Activated T-cell treated with anti-CD3 and anti-CD28 coated beads, Interleukin-2, amount 50 U/mL, for 72 hours (primary cell): ENCODE measurements at places on chromosomes 6 and 20. TPM values are rescaled to one million over a fixed set of nuclear protein-coding genes. Genes with fewer than 3 reads are reported as not detected.

Gene CDH22
- not detected for total RNA-seq

Gene ENPP5
- total RNA-seq: 0.16 TPM

Gene SRC
- total RNA-seq: 6.2 TPM

Gene OR12D3
- not detected for total RNA-seq

Gene CST5
- total RNA-seq: not detected

Gene NINL
- 4.8 TPM for total RNA-seq

Gene TOX2
- 17.5 TPM for total RNA-seq

Gene CST2
- total RNA-seq: not detected

Gene SNAP91
- not detected for total RNA-seq

Gene PHF20
- 68.6 TPM for total RNA-seq

Gene CDSN
- not detected for total RNA-seq

Gene NMBR
- not detected for total RNA-seq

Gene LGSN
- not detected for total RNA-seq

GRCh38 chr6:109458774-109459531 lies 3.4 kb upstream of the MICAL1 start:
- DNase-seq: peak; percentile 65

DNA sequence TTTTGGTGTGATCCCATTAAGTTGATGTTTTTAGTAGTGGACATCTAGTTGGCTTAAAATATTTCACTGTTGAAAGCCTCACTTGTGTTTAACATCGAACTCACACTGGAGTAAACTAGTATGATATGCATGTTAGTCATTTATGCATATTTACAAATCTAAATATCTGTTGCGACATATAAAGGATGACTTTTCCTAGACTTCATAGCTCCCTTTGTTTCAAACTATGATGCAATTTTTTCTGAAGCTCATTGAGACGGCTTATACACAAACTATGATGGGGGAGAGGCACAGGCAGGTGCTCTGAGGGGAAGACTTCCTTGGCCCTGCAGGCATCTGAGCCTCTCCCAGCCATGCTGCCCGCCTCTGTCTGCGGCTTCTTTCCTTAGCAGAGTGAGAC lies 11.8 kb upstream of the FOXC1 start:
- DNase-seq: no peak

DNA sequence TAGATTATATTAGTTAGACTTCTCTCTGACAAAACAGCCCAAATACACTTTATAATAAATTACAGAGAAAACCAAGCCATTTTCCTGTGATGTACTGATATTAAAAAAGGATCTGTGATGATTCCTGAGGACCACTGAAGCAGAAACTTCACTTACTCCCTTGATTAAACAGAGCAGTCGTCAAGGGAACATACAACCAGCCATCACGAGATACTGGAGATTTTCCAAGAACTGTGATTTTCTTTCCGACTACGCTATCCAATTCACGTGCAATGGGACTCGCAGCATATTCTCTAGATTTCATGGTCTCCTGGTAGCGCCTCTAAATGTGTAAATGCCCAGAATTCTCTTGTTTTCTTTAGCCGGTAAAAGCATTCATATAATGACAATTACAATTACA lies 377.4 kb downstream of the PHF3 start:
- DNase-seq: no peak

DNA sequence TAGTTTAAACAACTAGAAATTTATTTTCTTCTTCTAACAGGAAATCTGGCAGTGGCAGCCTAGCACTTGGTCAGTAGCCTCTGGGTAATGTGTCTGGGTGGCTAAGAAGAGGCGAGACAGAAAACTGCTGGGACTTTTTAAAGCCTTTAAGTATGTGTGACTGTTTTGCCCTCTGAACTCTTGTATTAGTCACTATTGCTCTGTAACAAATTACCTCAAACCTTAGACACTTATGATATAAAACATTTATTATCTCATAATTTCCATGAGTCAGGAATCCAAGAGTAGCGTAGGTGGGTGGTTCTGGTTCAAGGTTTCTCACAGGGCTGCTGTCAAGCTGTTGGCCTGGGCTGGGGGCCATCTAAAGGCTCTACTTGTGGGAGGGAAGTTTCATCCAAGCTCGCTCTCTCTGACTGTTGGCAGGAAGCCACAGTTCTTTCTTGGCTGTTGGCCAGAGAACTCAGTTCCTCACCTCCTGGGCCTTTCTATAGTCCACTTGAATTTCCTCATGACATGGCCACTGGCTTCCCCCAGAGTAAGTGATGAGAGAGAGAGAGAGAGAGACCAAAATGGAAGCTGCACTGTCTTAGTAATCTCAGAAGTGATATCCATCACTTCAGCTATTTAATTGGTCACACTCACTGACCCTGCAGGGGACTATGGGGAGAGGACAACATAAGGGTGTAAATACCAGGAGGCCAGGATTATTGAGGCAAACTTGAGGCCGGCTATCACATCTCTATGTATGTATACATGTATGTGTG lies 17.4 kb upstream of the TBC1D22B start:
- peak; percentile 91 for DNase-seq

DNA sequence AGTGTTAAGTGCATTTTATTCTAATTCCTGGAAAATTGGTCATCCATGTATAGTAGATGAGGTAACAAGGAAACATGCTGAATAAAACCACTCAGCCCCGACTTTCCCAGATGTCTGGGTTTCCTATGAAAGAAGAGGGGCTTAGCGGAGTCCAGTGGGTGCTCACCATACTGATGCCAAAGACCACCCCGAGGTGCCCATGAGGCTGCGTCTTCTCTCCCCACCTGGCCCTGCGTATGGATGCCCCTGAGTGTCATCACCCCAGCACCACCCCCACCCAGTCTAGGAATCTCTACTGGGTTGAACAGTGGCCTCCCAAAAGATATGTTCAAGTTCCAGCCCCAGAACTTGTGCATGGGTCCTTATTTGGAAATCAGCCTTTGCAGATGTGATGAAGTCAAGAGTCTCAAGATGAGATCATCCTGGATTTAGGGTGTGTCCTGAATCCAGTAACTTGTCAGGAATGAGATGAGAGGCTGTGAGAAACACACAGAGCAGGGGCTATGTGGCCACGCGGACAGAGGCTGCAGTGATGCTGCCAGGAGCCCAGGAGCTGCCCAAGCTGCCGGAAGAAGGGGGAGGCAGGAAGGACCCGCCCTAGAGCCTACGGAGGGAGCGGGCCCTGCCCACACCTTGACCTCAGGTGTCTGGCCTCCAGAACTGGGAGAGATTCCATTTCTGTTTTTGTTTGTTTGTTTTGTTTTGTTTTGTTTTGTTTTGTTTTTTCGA lies 124.6 kb upstream of the CDH4 start:
- no peak for DNase-seq

- no peak for DNase-seq
These were observed 15.8 kb downstream of the MAN1A1 start for GRCh38 chr6:119333707-119334295.

DNA sequence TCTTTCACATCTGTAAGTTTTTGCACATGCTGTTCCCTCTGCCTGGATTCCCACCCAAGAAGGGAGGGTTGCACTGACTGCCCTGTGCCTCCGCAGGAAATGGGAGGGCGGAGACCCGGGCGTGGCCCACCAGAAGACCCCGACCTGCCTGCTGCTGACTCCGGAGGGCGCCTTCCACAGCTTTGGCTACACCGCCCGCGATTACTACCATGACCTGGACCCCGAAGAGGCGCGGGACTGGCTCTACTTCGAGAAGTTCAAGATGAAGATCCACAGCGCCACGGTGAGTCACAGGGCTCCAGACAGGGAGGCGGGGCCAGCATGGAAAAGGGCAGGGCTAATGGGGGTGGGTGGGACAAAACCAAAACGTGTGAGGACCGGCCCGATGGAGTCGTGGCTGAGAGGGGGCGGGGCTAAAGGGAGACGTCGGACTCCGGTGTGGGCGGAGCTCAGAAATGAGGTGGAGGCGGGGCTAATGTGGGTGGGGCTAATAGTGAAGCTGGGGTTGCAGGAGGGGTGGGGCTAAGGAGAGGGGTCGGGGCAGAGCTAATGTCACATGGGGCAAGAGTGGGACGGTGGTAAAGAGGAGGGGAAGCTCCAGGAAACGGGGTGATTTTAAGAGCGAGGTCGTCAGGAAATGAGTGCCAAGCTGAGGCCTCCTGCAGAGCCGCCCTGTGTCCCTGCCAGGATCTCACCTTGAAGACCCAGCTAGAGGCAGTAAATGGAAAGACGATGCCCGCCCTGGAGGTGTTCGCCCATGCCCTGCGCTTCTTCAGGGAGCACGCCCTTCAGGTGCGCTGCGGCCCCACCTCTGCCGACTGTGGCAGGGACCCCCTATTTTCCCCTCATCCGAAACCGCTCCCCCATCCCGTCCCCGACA lies 12.6 kb downstream of the HSPA12B start:
- peak; percentile 76 for DNase-seq

- no peak for DNase-seq
These were observed 294.7 kb downstream of the FOXC1 start for GRCh38 chr6:1904466-1904799.

- DNase-seq: no peak
These were observed 104.9 kb downstream of the SESN1 start for GRCh38 chr6:108989700-108990099.

DNA sequence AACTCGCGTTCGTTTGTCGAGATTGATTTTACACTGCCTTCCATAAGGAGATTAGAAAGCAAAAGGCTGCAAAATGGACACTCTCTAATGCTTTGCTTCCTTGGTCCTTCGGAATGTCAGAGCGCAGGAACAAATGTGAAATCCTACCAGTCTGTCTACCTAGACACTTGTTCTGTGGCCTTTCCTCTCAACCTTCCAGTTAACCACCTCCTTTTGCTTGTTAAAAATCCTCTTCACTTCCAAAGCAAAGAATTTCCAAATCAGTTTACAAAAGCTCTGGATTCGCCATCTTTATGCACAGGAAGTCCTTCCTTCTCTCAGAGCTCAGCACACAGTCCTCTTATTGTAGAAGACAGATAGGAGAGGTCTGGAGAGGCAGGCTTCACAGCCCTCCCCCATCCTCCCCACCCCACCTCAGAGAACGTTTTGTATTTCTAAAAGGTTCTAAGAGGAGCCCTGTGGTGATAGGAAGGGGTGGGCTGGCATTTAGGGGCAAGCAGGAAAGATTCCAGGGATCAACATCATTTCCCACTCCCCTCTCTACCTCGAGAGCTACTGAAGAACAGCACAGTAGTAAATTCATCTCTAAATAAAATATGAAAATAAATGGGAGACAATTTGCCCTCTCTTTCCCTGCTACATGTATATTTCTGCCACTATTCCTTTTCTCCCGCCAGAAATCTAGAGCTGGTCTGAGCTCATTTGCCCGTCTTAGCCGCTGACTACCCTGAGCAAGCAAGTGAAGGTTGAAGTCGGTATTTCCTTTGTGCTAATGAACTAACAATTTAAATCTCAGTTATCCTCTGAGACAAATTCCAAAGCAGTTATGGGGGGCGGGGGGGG lies 18.9 kb downstream of the TFAP2A start:
- no peak for DNase-seq

- DNase-seq: no peak
These were observed 18.1 kb downstream of the KCNG1 start for GRCh38 chr20:51004781-51005180.

GRCh38 chr6:53822401-53823125 lies 27.8 kb downstream of the LRRC1 start:
- DNase-seq: no peak

DNA sequence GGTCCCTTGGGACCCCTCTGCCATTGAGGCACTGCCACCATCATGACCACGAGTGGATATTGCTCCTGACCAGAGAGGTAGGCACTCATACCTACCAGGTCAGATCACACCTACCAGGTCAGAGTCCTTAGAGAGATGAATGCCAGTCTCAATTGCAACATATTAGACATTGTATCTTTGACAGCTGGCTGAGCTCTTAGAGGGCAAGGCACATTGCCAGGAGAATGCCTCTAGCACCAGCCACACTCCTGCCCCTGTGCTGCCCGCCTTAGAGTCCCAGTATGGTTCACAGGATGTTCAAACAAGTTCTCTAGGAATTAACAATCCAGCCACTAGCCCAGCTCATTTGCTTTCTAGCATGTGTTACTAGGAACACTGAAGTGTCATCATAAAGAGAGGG lies 65.9 kb downstream of the TMEM244 start:
- DNase-seq: no peak

GRCh38 chr20:60963146-60963545 lies 288.9 kb upstream of the CDH4 start:
- no peak for DNase-seq

DNA sequence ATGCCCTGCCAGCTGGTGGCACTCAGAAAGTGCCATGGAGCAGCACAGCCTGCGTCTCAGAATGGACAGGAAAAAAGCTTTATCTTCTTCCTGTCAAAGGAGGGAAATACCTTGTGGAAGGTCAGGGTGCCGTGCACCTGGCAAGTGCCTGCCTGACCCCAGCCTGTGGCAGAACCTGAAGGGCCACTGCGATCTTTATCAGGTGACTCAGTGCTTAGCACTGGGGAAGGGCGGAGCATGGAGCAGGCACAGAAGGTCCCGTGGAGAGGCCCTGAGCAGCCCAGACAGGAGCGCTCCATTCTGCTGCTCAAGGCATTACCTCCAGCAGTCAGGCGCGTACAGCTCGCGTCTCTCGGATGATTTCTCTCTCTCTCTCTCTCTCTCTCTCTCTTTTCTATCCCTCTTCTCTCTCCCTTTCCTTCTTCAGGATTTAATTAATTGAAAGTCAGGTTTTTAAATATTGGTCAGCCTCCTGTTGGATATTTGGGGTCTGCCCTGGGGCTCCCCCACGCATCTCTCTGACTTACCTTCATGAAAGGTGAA lies 31.7 kb downstream of the FOXC1 start:
- DNase-seq: no peak

GRCh38 chr6:6943421-6943820 lies 164.3 kb upstream of the RREB1 start:
- DNase-seq: no peak

- no peak for DNase-seq
These were observed 19.7 kb upstream of the EFHC1 start for GRCh38 chr6:52400313-52401041.

DNA sequence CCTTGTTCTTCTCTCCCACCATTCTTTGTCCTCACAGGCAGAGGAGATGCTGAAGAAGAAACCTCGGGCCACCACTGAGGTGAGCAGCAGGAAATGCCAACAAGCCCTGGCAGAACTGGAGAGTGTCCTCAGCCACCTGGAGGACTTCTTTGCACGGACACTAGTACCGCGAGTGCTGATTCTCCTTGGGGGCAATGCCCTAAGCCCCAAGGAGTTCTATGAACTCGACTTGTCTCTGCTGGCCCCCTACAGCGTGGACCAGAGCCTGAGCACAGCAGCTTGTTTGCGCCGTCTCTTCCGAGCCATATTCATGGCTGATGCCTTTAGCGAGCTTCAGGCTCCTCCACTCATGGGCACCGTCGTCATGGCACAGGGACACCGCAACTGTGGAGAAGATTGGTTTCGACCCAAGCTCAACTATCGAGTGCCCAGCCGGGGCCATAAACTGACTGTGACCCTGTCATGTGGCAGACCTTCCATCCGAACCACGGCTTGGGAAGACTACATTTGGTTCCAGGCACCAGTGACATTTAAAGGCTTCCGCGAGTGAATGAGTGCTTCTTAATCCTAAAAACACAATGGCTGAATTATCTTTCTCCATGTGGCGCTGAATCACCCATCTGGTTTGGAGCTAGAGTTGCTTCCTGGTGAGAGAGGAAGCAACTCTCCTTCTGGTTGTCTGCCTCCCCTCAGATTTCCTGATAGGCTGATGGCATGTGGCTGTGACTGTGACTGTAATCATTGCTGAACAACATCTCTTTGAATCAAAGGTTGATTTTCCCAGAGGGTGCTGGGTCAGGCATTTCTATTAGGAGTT lies 4.6 kb downstream of the MAD2L1BP start:
- no peak for DNase-seq

GRCh38 chr20:49508435-49509199 lies 26.1 kb upstream of the KCNB1 start:
- peak; percentile 5 for DNase-seq

GRCh38 chr6:39200498-39201020 lies 28.7 kb downstream of the KCNK5 start:
- no peak for DNase-seq

GRCh38 chr6:35432291-35432690 lies 19.8 kb upstream of the FANCE start:
- no peak for DNase-seq
